ENCODE measurements at places on chromosomes 4 and X. TPM values are rescaled to one million over a fixed set of nuclear protein-coding genes. Genes with fewer than 3 reads are reported as not detected.
A peak's percentile ranks its signal among the peaks of the same experiment; 100 is the strongest.

GRCh38 chr4:5893004-5893580, at the start of gene CRMP1:
CRMP1 (minus strand) TSS chr4:5893086; CDS start chr4:5892969, 117 bp downstream.
- no peak for DNase-seq

The ACE2 gene
- total RNA-seq: not detected

DNA sequence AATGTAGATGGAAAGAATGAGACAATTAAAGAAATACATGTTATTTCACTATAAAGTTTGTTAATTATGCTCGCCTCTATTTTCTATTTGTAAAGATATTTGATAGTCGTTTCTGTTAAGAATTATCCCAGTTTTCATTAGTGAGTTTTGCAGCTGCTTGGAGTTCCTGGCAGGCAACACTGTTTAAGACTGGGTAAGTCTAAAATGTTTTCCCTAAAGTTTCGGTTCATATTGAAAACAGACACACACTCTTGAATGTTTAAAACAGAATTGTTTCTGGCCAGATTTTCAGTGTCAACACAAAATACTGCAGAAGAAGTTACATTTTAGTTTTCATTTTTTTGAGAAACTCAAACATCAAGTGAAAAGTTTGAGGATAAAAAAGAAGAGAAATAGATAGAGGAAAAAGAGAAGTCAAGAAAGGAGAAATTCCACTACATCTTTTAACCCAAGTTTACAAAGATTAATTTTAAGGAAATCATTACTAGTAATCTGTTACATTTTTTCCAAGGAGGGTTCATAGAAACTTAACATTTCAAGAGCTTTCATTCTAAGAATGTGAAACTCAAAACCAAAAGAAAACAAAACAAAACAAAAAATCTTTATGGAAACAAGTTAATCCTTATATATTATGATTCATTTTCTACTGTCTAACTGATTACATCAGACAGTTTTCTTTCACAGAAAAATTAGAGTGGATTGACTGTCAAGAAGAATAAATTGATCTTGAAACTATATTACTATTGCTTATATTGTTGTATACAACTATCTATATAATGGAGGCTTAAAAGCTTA, 305.5 kb downstream of the FAT4 start:
- DNase-seq: no peak

The USP26 gene
- total RNA-seq: 20.9 TPM

GRCh38 chrX:110055616-110056015, 52.7 kb downstream of the TMEM164 start:
- DNase-seq: peak; percentile 40

DNA sequence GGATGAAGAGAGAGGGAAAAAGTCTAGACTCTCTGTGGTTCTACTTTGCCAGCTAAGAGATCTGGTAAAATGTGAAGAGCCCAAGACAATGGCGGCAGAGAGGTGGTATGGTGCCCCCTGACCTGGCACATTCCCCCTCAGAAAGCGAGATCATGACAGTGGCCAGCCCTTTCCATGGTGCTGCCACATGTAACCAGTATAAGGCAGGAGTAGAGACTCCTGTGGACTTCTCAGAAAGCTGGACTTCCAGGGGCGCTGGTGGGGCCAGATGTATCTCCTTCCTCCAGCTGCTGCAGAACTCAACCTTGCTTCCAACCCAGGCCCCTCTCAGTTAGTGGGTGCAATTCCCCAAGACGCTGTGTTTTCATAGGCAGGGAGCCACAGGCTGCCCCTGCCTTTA, 9.6 kb downstream of the CTAG1A start:
- DNase-seq: no peak

GRCh38 chrX:110866421-110866820, 70.8 kb upstream of the CHRDL1 start:
- no peak for DNase-seq

- DNase-seq: peak; percentile 25
These were observed 96.2 kb upstream of the CCSER1 start for GRCh38 chr4:90030953-90031352.

- DNase-seq: no peak
These were observed 93.6 kb downstream of the PPP2R2C start for GRCh38 chr4:6378493-6379445.

- no peak for DNase-seq
These were observed 11.6 kb downstream of the PDZD4 start for GRCh38 chrX:153818571-153819383.

- no peak for DNase-seq
These were observed 75.1 kb downstream of the CHST7 start for GRCh38 chrX:46648660-46649059.

DNA sequence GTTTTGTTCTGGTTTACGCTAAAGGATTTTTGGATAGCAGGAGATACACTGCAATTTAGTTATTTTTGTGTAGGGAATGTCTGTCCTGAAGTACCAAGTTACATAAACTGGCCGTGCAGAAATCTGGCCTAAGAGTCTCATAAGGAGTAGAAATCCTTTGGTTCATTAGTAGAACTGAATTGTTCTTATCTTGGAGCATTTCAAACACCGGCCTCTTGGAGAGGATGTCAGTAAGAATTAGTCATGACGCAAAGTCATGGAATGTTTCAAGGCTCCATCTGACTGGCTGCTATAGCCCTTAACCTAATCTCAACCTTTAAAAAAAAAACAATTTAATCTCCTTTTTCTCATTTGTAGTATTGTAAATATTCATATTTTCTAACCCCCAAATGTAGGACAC, 15.2 kb downstream of the PDLIM3 start:
- peak; percentile 26 for DNase-seq

DNA sequence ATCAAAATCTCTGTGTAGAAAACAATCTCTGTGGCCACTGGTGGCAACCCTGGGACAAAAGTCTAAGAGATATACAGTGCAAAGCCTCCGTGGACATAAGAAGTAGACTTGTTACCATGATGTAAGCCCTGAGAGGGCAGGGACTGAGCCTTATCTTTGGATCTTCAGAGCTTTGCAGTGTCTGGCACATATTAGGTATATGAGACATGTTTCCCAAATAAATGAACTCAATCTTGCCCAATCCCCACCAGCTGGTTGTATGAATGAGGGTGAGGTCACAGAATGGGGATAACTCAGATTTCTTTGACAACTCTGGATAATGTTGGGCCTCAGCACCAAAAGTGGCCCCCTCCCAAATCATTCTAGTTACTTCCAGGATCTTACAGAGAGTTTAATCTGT, 511.4 kb upstream of the DIPK2B start:
- no peak for DNase-seq

The OPN1MW gene
- not detected for total RNA-seq

GRCh38 chrX:154132366-154132765, 11.7 kb upstream of the OPN1LW start:
- DNase-seq: no peak

GRCh38 chrX:9842541-9842940, 56.3 kb downstream of the SHROOM2 start:
- DNase-seq: peak; percentile 68

GRCh38 chr4:183264614-183265013, 55.5 kb downstream of the CLDN22 start:
- DNase-seq: no peak

The TRIM75 gene
- total RNA-seq: not detected

The LANCL3 gene
- total RNA-seq: 1.8 TPM

The F9 gene
- not detected for total RNA-seq

DNA sequence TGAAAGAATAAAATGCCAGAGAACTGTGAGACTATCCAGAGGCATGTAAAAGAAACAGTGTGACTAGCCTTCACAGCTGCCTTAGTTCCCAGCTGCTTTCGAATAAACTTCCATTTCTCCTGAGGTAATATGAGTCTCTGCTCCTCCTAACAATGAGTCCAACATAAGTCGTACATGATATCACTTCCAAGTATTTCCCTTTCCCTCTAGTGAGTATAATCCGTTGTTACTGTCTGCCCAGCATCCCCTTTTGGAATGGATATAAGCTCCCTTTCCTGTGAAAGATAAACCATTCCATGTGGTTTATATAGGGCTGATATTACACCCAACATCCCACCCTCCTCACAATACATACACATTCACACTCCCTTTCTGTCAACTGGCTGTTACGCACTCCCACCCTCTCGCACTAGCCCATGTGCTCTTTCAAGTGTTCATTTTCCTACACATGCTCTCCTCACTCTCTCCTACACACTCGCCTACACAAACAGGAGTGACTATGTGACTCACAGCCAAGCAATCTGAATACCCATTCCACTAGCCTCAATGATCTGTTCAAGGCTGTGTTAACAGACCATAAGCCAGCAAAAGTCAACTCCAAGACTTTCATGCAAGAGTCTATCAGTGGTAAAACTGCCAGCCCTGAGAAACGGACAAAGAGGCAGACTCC, 5.0 kb downstream of the NAF1 start:
- peak; percentile 47 for DNase-seq

DNA sequence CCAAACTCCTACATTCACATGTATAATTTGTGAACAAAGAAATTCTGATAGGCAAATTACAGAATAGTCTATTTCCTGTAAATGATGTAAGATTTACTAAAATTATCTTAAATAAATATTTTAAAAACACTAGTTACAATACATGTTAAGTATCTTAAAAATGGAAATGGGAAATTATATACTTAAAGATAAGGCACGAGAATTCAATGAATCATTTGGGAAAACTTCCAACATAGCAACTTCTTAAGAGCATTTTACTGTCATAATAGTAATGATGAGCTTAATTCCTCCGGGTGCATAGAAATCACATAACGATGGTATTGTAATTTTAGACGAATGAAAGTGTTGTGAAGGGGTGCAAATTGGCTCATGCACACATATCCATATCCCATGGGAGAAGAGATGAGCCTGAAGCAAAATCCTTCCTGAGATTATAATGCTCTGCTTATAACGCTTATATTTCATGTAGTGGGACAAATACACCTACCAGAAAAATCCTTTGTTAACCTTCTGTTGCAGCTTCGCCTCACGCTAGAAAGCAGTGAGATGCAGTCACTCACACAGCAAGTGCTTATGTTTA, 873.5 kb downstream of the PDHA2 start:
- DNase-seq: no peak

The PCDH7 gene
- 1.2 TPM for total RNA-seq

The HSPA4L gene
- 8.8 TPM for total RNA-seq

- no peak for DNase-seq
These were observed 768.2 kb downstream of the KCTD8 start for GRCh38 chr4:43680421-43680820.

- peak; percentile 84 for DNase-seq
These were observed 10.3 kb downstream of the RTL5 start for GRCh38 chrX:72121383-72121782.

DNA sequence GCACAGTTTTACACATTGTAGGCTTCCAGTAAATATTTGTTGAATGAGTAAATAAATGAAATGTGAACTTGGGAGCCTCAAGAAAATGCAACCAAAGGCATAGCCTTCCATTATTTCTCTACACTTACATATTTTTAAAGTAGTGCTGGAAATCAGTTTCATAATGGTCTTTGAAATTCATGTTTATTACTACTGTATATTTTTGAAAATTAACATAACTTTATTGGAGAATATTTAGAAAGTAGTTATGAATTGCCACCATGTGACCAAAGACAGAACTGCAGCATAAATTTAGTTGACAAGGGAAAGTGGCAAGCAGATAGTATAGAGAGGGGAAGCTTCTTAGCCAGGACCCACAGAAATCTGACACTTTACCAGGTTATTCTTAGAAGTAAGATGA, 6.4 kb downstream of the TCEAL8 start:
- DNase-seq: no peak

GRCh38 chrX:141732031-141732430, 33.5 kb upstream of the SPANXD start:
- DNase-seq: no peak

The AGTR2 gene
- total RNA-seq: not detected

The HTN3 gene
- total RNA-seq: 0.80 TPM

- no peak for DNase-seq
These were observed 93.1 kb upstream of the TEX13A start for GRCh38 chrX:105313596-105313995.

- DNase-seq: peak; percentile 60
These were observed 249.7 kb upstream of the TET2 start for GRCh38 chr4:104896660-104897645.

DNA sequence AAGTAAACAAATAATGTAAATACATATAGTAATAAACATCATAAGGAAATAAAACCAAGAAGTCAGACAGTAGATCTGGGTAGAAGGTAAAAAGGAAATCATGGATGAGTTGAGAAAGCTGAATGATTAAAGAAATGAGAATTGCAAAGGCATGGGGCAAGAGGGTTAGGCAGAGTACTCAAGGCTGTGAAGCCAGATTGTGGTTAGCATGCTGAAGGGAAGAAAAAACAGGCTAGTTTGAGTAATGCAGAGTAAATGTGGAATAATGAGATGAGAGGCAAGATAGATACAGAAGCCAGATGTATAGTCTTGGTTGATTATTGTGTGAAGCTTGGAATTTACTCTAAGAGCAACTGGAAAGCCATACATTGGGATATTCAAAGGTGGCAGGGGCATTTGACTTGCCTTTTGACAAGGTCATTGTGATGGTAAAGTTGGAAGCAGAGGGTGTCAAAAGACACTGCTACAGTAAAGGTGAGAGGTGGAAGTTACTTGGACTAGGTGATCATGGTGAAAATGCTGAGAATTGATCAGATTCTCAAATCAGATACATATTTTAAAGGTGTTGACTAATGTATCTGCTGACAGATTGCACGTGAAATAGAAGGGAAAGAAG, 307.0 kb downstream of the FSTL5 start:
- no peak for DNase-seq

DNA sequence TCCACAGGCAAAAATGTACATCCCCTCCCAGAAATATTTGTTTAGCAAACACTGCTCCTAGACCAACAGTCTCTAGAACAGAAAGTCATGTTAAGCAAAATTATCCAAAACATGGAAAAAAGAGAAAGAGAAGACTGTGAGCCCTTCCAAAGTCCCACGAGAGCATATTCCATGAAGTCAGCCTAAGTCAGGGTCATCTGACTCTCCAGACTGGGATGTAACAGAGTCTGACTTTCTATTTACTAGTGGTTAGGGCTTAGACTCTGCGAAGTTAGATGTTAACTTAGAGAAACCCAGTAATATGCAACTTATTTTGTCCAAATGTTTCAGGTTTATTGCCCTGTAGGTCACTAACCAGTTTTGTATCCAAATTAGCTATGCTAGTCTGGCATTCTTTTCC, 102.3 kb downstream of the MID1 start:
- no peak for DNase-seq

DNA sequence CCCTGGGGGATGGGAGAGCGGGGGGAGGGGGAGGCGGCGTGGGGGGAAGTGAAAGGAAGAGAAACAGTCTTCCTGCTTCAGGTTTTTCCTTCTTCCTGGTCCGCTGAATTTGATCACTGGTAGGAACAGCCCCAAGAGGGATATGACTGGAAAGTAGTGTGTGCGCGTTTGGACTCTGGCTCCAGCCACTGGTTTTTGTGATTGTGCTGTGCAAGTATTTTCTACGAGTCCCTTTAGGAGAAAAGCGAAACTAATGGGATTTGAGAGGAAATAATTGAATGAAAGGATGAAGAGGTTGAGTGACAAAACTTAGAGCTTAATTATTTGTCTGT, 836 bp downstream of the PRRG1 start:
- peak; percentile 1 for DNase-seq

- no peak for DNase-seq
These were observed 435.0 kb downstream of the MAGEE1 start for GRCh38 chrX:76862509-76862908.

DNA sequence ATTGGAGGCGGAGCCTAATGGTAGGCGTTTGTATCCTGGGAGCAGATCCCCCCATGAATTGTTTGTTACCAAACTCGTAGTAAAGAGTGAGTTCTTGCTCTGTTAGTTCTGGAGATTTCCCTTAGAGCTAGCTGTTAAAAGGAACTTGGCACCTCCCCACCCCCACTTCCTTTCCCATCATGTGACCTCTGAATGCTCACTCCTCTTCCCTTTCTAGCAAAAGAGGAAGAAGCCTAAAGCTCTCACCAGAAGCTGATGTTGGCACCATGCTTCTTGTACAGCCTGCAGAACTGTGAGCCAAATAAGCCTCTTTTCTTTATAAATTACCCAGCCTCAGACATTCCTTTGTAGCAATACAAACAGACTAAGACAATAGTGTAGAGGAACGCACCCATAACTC, 13.8 kb upstream of the ATOH1 start:
- no peak for DNase-seq

Data from HT1080 (cell line).